ENCODE measurements at places on chromosomes 4 and X.

- no peak for DNase-seq
Measured at GRCh38 chr4:163673848-163674697, 179.6 kb downstream of the TMA16 start.

DNA sequence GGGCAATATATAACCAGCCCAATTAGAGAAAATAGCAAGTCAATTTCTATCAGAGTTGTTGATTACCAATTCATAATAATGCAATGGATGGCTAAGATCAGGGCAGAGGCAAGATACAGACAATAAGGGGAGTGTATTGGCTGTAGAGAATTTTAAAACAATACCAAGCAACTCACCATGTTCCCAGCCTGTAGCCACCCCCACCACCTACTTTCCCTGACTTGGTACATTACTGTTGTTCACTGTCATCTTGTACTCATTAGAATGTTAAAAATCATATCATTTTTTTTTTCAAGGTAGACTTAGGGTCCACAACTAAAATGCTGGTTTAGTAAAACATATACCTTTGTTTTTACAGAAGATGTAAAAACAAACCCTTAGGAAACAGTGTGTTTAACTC is 27.7 kb downstream of the HNRNPD start:
- no peak for DNase-seq

DNA sequence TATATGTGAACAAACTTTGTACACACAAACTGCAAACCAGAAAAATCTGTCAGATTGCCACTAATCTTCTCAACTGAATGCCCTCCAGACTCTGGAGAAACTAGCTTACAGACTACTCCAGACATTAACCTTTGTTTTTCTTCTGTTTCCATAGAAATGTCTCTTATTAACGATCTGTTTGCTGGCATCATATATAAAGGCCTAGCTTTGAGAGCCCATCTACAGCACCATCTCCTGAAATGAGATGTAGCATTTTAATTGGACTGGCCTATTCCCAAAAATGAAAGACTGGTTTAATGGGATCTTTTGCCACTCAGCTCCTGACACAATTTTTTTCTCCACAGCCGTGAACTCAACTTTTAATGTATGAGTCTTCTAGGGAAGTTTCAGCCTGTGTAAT is 266.0 kb upstream of the IL1RAPL1 start:
- DNase-seq: no peak

- DNase-seq: no peak
Measured at GRCh38 chr4:84669201-84669600, 86.3 kb downstream of the CDS1 start.

- DNase-seq: peak; percentile 19
Measured at GRCh38 chr4:37890801-37891259, at the start of gene TBC1D1. TBC1D1 (plus strand) TSS chr4:37891084; CDS start chr4:37902096, 11,012 bp downstream.

DNA sequence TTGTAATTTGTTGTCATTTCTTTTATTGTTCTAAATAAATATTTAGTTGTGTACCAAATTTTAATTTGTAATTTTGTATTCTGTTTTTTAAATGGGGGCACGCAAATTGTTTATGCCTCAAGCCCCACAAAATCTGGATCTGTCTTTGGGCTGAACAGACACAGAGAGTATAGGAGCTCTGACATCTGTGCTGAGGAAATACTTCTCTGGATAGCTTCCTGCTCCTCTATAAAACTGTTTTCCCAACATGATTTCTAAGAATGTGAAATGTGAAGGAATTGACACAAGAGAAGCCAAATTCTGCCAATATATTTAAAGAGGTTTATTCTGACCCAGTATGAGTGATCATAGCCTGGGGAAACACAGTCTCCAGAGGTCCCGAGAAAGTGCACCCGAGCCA is 93.0 kb downstream of the IL13RA2 start:
- DNase-seq: no peak

GRCh38 chrX:85115252-85115651 is 111.6 kb downstream of the APOOL start:
- no peak for DNase-seq

GRCh38 chr4:17613761-17614415 is 553 bp upstream of the MED28 start:
- DNase-seq: no peak

DNA sequence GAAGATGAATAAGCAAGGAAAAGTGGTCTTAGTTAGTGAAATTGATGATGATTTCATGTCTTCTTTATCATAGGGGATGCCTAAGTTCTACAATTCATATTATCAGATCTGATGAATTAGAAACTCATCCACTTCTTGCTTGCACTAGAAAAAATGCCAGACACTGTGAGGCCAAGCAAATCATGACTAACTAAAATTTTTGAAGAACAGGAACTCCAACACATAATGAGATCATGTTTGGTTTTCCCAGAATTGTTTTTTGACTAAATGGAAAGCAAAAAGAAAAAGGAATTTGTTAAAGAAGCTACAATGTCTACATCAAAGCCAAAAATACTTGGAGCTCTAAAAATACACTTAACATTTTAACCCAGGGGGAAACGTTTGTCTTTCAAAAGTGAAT is 120.4 kb downstream of the ARSF start:
- no peak for DNase-seq

GRCh38 chrX:11113731-11114130 is 2.6 kb downstream of the HCCS start:
- DNase-seq: no peak

DNA sequence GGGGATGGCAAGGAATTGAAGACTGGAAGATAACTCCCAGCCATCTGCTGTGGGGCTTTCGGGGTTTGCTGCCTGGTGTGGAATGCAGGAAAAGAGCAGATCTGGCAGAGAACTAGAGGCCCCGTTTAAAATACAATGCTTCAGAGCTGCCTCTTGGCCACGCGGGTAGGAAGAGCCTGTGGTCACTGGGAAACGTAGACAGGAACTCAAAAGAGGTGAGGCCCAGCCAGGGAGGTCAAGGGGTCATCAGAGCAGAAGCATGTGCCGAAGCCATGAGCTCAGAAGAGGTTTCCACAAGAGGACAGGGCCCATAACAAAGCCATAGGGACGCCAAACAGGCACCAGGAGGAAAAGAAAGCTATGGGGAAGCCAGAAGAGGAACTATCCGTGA is 14.5 kb upstream of the STS start:
- no peak for DNase-seq

DNA sequence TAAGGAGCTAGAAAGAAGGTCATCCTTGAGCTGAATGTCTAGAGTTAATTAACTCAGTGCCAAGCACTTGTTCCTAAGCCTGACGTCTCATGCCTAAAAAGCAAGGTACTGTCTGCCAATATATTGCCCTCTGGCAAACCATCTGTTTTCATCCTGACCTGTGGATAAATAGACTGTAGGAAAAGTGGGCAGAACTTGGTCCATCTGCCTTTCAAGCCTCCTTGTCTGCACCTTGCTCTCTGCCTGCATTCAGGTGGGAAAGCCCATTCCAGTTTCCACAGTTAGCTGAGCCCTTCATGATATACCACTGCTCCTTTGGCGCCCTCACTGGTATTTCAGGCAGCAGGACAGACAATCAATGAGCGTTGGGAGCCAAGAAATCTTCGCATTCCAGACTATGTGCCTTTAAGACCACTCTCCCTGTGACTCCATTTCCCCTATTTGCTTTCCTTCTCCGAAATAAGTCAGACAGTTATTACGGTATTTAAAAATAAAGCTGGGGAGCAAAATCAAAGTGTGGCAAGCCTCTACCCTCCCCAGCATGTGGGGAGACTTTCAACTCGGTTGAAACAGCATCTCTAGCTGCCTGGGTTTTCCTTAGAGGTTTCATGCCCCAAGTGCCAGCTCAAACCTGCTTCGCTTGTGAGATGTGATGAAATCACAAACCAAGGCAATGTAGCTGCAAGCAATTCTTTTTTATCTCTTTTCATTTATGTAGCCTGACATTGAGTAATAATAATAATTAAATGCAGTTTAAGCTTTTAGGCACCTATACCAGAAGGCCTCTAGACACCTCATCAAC is 2.5 kb upstream of the CCDC149 start:
- DNase-seq: no peak

GRCh38 chr4:177673985-177674489 is 231.8 kb upstream of the AGA start:
- no peak for DNase-seq

GRCh38 chr4:35772291-35772690 is 472.0 kb downstream of the ARAP2 start:
- no peak for DNase-seq

DNA sequence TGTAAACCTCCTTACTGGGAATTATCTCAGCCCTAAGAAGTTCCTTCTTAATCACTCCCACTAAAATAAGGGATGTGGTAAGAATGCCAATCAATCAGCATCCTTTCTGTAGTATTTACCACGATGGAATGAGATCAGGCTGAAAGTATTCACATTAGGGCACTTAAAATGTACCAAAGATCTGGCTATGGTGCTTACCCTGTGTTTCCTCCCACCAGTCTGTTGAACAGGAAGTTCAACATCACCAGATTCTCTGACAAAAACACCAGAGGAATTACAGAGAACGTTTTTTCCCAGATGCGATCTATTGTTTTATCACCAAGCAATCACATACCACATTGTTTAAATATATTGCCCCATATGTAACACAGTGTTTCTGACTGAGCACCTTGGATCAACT is 2.1 kb upstream of the CLCN3 start:
- DNase-seq: no peak

- DNase-seq: no peak
Measured at GRCh38 chr4:140789759-140790158, 33.6 kb upstream of the TBC1D9 start.
